ENCODE measurements at places on chromosomes 16 and 17.

- no peak for DNase-seq
Measured at GRCh38 chr16:2507665-2508064, 6.1 kb upstream of the ATP6V0C start.

DNA sequence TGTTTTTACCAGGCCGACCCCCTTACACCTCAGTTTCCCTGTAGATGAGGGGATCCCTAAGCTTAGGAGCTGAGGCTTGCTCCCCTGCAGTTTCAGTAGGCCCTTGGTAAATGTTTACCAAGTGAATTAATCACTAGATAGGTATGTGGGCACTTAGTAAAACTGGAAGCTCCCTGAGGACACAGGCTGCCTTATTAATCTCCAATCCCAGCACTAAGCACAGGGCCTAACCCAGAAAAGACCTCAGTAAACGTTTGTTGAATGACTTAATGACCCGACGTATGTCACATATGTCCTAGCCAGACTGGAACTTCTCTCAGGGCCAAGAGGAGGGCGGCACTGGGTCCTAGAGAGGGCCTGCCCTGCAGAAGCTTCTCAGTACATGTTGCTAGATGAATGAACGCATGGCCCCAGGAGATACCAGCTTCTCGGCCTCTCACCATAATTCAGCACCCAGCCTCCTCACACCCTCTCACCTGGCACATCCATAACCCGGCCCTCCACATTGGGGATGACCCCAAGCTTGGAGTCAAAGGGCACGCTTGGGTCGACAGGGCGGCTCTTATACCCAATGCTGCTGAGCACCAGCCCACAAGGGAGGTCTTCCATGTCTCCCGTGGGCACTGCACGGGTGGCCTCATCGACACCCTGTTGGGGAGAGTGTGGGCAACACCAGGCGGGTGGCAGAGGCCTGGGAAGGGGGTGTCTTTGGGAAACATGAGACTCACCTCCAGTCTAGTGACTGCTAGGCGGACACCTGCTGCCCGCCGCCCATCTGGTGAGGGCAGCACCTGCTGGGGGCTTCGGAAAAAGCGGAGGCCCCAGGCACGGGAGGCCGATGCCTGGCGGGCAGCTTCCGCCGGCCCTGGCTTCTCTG is 4.0 kb upstream of the GRIN2C start:
- no peak for DNase-seq

GRCh38 chr16:66695935-66696668 is 441 bp downstream of the CMTM4 start:
- no peak for DNase-seq

GRCh38 chr17:3033741-3034577 is 29.4 kb downstream of the OR1D5 start:
- DNase-seq: no peak

GRCh38 chr16:51237861-51238378 is 86.8 kb upstream of the SALL1 start:
- peak; percentile 13 for DNase-seq

GRCh38 chr16:11168386-11169051 is 87.5 kb downstream of the SOCS1 start:
- DNase-seq: no peak

DNA sequence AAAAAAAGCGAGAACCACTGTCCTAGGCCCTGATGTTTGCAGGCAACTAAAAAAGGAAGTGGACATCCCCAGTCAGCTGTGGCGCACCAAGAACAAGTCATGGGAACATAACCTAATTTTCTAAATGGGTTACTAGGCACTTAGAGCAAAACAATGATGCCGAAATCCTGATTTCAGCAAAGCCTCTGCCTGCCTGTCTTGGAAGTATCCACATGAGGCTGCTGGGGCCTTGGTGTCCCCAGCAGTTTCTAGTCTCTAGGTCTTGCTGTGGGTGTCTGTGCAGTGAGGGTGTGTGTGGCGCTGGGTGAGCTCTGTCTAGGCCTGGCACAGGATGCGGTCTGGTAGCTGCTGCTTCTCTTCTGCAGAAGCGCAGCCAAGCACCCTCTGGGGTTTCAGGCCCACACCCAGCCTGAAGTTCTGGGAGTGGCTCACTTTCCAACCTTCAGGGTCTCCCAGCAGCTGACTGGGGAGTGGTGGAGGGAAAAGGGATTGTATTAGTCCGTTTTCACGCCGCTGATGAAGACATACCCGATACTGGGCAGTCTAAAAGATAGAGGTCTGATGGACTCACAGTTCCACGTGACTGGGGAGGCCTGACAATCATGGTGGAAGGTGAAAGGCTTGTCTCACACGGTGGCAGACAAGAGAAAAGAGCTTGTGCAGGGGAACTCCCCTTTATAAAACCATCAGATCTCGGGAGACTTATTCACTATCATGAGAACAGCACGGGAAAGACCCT is 21.1 kb downstream of the STH start:
- DNase-seq: no peak

- peak; percentile 27 for DNase-seq
Measured at GRCh38 chr17:4881761-4882555, 17.4 kb upstream of the C17orf107 start.

DNA sequence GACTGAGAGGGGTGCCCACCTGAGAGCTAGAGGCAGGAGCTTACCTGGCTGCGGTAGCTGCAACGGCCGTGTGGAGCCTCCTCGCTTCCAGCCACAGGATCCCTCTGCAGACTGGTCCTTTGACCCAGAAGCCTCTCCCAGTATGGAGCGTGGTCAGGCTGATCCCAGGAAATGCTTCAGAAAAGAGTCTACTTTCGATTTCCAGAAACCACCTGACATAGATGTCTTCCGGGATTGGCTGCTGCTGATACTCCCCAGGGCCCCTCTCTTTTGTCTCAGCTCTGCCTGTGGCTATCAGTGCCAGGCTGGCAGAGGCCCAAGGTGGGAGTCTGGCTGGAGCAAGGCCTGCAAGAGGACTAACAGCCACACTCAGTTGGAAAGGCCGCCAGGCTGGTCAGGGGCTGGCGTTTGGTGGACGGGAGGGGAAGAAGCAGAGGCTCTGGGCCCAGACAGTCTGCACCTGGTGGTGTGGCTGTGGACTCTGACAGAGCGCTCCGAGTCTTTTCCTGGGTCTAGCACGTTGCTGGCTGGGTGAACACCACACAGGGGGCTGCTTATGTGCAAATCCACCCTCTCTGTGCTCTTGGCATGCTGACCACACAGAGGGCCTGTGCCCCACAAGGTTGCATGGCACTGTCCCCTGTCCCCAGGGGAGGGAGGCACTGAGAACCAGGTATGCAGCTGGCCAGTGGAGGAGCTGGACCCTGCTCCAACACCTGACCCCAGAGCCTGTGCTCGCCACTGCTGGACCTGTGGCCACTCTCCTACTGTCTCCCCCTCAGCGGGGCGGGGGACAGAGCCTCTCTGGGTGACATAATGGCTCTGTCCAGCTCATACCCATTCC is at the start of gene LGALS3BP:
LGALS3BP (minus strand) TSS at position 144 of the 844 bp plus-strand sequence. CDS start 2,732 bp downstream, outside the sequence.
- peak; percentile 87 for DNase-seq

DNA sequence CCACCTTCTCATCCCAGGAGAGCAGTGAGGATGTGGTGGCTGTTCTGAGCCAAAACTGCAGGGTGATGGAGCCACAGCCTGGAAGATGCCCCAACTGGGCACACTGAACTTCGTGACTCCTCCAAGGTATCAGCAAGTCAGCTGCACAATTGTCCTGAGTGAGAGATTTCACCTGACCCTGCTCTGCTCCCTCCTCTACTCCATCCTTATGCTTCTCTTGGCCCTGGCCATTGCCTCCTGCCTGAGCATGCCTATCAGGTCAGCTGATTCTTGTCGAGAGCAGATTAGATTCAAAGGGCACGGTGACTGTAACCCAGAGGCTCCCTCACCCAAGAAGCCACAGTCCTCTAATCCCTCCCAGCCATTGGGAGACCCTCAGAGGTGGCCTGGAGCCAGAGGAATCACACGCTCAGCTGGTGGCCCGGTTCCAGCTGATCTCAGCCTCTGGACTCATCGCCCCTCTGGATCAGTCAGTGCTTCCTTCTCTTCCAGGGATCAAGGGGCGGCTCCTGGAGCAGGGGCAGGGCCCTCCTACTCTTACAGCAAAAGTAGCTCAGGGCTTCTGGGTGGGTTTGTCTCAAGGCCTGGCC is 7.0 kb upstream of the CYB561 start:
- DNase-seq: no peak

- no peak for DNase-seq
Measured at GRCh38 chr17:70017112-70017511, 57.9 kb upstream of the KCNJ16 start.

- DNase-seq: no peak
Measured at GRCh38 chr17:33261820-33262219, 31.3 kb downstream of the ASIC2 start.

DNA sequence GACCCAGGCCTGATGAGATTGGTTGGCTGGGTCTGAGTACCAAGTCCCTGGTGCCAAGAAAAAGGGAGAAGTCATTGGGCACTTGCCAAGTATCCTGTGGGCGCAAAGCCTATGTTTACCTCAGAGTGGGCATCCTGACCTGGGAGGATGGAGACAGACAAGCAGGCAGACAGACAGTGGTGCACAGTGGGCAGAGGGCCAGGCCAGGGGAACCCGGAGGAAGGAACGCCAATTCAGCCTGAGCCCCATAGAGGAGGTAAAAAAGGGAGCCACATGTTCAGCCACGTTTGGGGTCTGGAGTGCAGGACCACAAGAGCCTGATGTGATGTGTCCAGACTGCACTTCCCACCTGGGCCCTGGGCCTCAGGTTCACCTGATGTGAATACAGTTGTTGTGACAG is 5.4 kb downstream of the PHKG2 start:
- no peak for DNase-seq

DNA sequence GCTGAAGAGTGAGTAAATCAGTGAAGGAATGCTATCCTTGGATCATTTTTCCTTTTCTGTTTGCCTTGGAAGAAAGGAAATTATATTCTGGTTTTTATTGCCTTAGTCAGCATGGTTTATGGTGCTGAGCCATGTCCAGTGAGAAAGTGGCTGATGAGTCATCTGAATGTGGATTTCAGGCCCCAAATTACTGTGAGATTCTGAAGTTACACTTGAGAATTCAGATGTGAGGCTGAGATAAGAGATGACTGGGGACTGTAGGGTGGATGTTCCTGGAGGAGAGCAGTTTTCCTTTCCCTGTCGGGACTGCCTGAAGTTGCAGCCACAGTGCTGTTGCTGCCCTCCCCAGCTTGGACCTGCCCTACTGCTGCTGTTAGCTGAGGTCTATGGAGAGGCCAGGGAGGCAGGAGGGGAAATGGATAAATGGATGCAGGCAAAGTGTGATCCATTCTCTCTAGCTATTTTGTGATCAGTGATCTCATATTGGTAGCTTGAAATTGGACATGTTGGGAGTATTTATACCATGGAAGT is 4.2 kb upstream of the MAP3K14 start:
- DNase-seq: no peak

DNA sequence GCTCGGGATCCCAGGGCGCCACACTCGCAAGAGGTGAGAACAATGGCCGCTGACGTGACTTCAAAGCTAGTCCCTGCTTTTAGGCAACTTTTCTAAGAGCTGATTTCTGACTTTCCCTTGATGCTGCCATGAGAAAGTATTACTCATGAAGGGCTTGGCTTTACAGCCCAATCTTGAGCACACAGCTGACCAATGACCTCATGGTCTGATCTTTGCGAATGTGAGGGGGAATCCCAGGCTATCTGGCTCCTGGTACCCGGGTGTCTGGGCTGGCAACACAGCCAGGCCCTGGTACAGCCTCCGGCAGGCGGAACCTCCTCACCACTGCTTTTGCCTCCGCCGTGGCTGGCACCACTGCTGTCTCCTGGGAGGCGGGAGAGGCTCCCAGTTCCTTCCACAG is 17.5 kb downstream of the NDUFAF8 start:
- no peak for DNase-seq

DNA sequence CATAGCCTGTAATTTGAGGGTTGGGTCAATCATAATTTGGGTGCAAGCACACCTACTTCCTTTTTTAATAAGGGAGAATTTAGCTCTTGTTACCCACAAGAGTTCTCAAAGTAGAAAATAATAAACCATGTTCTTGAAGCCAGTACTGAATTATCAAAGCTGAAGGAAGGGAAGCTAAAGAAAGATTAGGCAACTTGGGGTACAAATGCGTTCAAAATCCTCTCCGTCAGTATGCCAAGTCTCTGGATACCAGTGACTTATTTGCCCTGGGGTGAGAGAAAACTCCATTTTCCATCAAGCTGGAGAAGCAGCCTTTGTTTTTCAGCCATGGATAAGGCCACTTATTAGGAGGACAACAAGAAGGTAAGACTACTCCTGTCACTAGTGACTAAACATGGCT is 23.5 kb upstream of the DHRS13 start:
- no peak for DNase-seq

DNA sequence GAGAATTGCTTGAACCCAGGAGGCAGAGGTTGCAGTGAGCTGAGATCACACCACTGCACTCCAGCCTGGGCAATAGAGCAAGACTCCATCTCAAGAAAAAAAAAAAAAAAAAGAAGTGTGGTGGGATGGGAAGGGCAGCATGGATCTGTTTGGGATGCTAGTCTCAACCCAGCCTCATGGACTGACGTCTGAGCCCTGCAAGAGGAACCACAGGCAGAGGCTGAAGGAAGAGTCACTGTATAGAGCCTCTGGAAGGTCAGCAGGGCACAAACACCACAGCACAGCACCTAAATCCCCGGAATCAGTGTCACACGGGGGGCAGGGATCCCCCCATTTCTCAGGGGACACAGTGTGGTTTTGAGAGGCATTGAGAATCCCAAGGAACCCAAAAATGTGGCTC is 10.9 kb upstream of the CXCL16 start:
- no peak for DNase-seq

DNA sequence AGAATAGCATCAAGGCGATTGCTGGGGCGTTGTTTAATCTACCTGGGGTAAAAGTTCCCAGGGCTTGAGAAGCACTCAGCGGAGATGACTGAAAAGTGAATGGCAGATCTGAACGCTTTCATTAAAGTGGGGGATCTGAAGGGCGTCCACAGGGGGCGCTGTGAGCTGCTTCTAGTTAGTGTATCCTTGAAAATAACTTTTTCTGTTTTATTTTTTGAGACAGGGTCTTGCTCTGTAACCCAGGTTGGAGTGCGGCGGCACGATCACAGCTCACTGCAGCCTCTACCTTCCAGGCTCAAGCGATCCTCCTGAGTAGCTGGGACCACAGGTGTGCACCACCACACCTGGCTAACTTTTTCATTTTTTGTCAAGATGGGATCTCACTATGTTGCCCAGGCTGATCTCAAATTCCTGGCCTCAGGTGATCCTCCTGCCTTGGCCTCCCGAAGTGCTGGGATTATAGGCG is 360.4 kb downstream of the SEC14L1 start:
- DNase-seq: no peak

- DNase-seq: no peak
Measured at GRCh38 chr17:10325031-10325695, 47.6 kb downstream of the MYH13 start.

DNA sequence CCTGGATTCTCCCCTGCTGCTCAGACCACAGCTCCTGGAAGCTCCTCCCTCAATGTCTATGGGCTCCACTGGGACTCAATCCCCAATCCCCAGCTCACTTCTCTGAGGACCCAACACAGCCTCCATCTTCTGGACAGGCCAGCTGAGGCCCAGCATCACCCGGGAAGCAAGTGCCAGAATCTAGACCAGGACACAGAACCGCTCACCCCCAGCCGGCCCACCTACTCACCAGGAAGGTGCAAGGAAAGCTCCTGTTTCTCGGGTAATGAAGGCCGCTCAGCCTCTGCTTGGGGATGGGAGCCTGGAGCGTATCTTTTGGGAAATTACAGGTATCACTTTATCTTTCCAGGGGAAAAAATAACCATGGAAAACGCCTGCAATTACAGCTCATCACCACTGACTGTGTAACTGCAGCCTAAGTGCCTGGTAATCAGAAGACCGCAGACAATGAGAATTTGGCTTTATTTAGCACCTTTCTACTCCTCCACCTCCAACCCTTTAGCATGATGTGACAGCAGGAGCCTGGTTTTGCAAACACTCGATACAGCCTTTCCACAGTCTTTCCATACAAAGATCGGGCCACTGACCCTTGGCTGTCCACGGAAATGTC is 49.6 kb upstream of the RPL38 start:
- DNase-seq: no peak

- no peak for DNase-seq
Measured at GRCh38 chr17:28405632-28406472, at the start of gene SLC46A1. Gene SLC46A1, minus strand, starts transcription at chr17:28406212. Its CDS starts 98 bp downstream, at chr17:28406114.

All from substantia nigra (tissue), 51 donors.